PC-9 (cell line): ENCODE measurements at places on chromosomes 6 and 20. TPM values are rescaled to one million over a fixed set of nuclear protein-coding genes. Genes with fewer than 3 reads are reported as not detected.

The RIMS1 gene
- total RNA-seq: 0.10 TPM in 1 of 2 replicates, not detected in the other

The HRH3 gene
- not detected in 2 replicates for total RNA-seq

The PACSIN1 gene
- 5.0 and 6.4 TPM in 2 replicates for total RNA-seq

The BTNL2 gene
- not detected in 2 replicates for total RNA-seq

The PEDS1 gene
- 34.8 and 37.7 TPM in 2 replicates for total RNA-seq

The OR2H2 gene
- not detected in 2 replicates for total RNA-seq

The PKIB gene
- total RNA-seq: 4.8 and 7.0 TPM in 2 replicates

- no peak for DNase-seq
- H3K4me1 ChIP-seq: no peaks in the 10 kb centered on the region
- H3K36me3 ChIP-seq: no peaks in the 10 kb centered on the region
- no peak overlapping the region for H3K4me3 ChIP-seq
These were observed 99.8 kb upstream of the MLN start for GRCh38 chr6:33903579-33903978.

GRCh38 chr6:39239527-39240154 is 10.4 kb upstream of the KCNK5 start:
- H3K27ac ChIP-seq: no peak overlapping the region
- DNase-seq: no peak
- H3K4me1 ChIP-seq: no peaks in the 10 kb centered on the region
- no peaks in the 10 kb centered on the region for H3K27me3 ChIP-seq

GRCh38 chr20:7348253-7348652 is 580.8 kb downstream of the BMP2 start:
- no peaks in the 10 kb centered on the region for H3K27me3 ChIP-seq
- H3K4me3 ChIP-seq: no peak overlapping the region
- no peaks in the 10 kb centered on the region for H3K4me1 ChIP-seq
- H3K36me3 ChIP-seq: no peaks in the 10 kb centered on the region
- DNase-seq: no peak
- H3K27ac ChIP-seq: no peak overlapping the region

DNA sequence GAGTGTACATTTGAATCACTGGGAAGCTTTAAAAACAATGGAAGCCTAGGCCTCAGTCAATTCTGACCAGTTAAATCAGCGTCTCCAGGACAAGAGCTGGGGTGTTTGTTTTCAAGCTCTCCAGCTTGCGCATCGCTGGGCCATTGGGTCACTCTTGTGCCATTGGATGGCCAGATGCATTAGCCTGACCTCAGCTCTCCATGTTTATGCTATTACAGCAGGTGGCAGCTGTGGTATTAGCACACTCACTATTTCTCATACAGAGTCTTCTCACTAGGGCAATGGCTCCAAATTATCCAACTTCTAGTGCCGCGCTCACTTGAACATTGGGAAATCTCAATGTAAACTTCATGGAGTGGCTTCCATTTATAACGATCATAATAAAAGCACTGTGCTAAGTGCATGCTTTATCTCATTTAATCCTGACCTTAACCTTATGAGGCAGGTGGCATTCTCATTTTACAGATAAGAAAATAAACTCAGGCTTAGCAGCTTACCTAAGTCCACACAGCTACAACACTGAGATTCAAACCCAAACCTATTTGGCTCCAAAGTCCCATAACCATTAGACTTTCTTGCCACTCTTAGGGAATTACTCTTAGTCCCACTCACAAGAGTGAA is 108.8 kb downstream of the PPP1R14C start:
- no peak overlapping the region for H3K4me3 ChIP-seq
- H3K36me3 ChIP-seq: no peaks in the 10 kb centered on the region
- DNase-seq: no peak
- no peaks in the 10 kb centered on the region for H3K27me3 ChIP-seq
- 0 out of 2 replicates have a peak overlapping the region, but pooled peaks have one; percentile 49 for H3K27ac ChIP-seq

DNA sequence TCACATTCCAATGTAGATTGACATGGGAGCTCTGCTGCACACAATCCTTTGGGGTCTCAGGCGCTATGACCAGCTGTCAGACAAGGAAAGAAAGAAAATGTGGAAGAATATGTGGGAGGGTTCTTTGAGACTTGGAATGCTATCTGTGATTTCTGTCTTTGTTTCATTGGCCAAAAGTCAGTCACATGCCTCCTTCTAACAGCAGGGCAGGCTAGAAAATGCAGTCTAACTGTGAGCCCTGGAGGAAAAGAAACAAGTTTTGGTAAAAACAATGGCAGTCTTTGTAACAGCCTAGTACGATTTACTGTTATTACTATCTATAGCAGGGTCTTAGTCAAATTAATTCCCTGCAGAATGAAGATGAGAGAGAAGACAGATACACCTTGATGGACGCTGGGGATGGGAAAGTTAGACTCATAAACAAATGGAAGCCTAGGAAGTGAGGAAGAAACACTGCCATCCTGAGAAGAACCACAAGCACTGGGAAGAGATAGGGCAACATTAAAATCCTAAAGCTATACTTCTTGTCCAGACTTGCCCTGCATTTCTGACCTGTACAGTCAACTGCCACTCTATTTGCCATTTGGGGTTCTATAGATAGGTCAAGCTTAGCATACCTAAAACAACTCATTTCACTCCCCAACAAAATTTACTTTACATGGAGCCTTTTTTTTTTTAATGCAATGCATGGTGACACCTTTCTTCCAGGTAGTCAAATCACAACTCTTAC is 833.0 kb downstream of the KIF16B start:
- no peak for DNase-seq
- H3K27ac ChIP-seq: no peak overlapping the region
- H3K4me1 ChIP-seq: no peaks in the 10 kb centered on the region
- H3K4me3 ChIP-seq: no peak overlapping the region
- no peaks in the 10 kb centered on the region for H3K36me3 ChIP-seq

DNA sequence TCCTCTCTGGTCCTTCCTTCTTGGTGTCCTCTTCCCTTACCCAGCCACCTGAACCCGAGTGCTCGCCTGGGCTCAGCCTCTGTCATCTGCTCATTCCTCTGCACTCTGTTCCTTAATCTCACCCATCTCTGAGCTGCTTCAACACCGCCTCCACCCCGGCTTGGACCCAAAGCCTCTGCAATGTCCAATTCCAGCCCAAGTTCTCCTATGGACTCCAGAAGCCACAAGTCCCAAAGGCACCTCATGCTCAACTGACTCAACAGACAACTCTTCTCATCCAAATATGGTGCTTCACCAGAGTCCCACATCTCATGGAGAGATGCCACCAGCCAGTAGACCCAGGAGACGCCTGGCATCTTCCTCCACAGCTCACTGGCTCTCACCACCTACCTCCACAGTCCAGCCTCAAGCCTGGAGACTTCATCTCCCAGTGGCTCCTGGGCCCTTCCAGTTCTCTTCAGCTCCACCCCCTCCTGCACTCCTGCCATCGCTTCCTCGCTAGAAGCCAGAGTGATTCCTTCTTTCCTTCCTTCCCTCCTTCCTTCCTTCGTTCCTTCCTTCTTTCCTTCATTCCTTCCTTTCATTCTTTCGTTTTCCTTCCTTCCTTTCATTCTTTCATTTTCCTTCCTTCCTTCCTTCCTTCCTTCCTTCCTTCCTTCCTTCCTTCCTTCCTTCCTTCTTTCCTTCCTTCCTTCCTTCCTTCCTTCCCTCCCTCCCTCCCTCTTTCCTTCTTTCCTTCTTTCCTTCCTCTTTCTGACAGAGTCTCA is 40.9 kb upstream of the NNAT start:
- H3K4me1 ChIP-seq: no peaks in the 10 kb centered on the region
- no peak for DNase-seq
- peaks cover 96% of the 10 kb centered on the region for H3K27me3 ChIP-seq
- H3K36me3 ChIP-seq: no peaks in the 10 kb centered on the region
- no peak overlapping the region for H3K4me3 ChIP-seq

GRCh38 chr6:25013246-25013645 is 77.5 kb upstream of the RIPOR2 start:
- H3K4me1 ChIP-seq: peaks cover 58% of the 10 kb centered on the region
- DNase-seq: no peak
- H3K36me3 ChIP-seq: no peaks in the 10 kb centered on the region
- H3K27me3 ChIP-seq: no peaks in the 10 kb centered on the region
- H3K4me3 ChIP-seq: no peak overlapping the region
- H3K27ac ChIP-seq: no peak overlapping the region

DNA sequence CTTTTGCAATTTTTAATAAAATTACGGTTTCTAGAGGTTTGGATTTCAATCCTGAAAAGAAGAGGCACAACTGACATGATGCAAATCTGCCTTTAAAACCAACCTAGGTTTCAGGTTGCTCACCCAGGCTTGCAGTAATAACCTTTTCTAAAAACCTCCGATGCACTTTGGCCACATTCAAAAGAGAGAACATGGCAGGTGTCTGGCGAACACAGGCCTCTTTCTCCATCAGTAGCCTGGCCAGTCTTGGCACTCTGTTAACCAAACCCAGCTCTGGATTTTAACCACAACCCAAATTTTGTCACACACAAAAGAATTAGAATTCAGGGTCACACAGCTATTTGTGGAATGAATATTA is 55.8 kb upstream of the MAFB start:
- no peak overlapping the region for H3K27ac ChIP-seq
- H3K36me3 ChIP-seq: no peaks in the 10 kb centered on the region
- peaks cover 91% of the 10 kb centered on the region for H3K27me3 ChIP-seq
- H3K4me3 ChIP-seq: no peak overlapping the region
- DNase-seq: no peak

- H3K36me3 ChIP-seq: no peaks in the 10 kb centered on the region
- H3K27me3 ChIP-seq: peaks cover 17% of the 10 kb centered on the region
- no peaks in the 10 kb centered on the region for H3K4me1 ChIP-seq
- no peak overlapping the region for H3K4me3 ChIP-seq
These were observed 2.1 kb upstream of the COL20A1 start for GRCh38 chr20:63290677-63291472.

- no peak overlapping the region for H3K4me3 ChIP-seq
- H3K36me3 ChIP-seq: no peaks in the 10 kb centered on the region
- no peak overlapping the region for H3K27ac ChIP-seq
- H3K4me1 ChIP-seq: no peaks in the 10 kb centered on the region
- no peaks in the 10 kb centered on the region for H3K27me3 ChIP-seq
These were observed 39.2 kb downstream of the LIN28B start for GRCh38 chr6:104995989-104996617.

GRCh38 chr6:149362289-149362688 is 37.8 kb upstream of the SUMO4 start:
- no peaks in the 10 kb centered on the region for H3K27me3 ChIP-seq
- H3K27ac ChIP-seq: peak overlapping the region; percentile 46
- DNase-seq: peak; percentile 3
- peaks cover 21% of the 10 kb centered on the region for H3K4me1 ChIP-seq

DNA sequence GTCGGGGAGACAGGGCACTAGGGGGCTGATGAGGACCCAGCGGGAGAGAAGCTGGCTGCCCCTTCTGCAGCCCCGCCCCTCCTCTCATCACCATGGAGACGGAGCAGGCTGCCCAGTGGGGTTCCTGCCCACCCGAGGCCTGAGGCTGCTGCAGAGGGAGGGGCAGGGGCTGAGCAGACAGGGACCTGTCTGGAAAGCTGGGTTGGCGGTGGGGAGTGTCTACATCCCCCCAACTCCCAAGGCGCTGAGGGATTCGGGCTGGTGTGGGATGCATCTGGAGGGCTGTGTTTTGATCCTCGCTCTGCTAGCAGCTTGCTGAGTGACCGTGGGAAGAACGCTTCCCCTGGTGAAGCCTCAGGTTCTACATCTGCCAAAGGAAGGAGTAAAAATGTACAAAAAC is 1.2 kb upstream of the BPI start:
- no peak overlapping the region for H3K4me3 ChIP-seq
- peaks cover 14% of the 10 kb centered on the region for H3K4me1 ChIP-seq
- H3K27me3 ChIP-seq: 0 out of 2 replicates have a peak, but pooled peaks cover 4% of the 10 kb centered on the region
- H3K36me3 ChIP-seq: no peaks in the 10 kb centered on the region
- H3K27ac ChIP-seq: no peak overlapping the region

DNA sequence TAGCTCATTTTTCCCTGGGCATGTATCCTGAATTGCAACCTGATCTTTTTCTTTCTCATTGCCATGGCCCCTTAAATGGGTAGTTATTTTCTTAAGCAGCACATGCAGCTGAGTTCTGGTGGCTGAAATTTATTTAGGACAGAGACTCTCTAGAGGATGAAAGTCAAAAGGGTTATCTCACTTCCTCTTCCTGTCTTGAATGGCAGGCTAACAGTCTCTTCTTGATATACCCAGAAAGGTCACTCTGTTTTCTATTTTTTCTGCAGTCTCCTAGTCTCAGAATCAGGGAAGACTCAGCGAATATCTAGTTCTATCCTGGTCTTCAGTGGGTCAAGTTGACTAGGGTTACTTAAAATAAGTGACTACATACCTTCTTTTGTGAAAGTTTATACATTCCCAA is 243.3 kb downstream of the EPHA7 start:
- DNase-seq: no peak
- no peaks in the 10 kb centered on the region for H3K27me3 ChIP-seq
- no peak overlapping the region for H3K4me3 ChIP-seq
- no peaks in the 10 kb centered on the region for H3K36me3 ChIP-seq
- H3K4me1 ChIP-seq: no peaks in the 10 kb centered on the region
- H3K27ac ChIP-seq: no peak overlapping the region

- H3K36me3 ChIP-seq: no peaks in the 10 kb centered on the region
- DNase-seq: no peak
- H3K27me3 ChIP-seq: no peaks in the 10 kb centered on the region
- H3K4me1 ChIP-seq: no peaks in the 10 kb centered on the region
These were observed 81.4 kb upstream of the AHI1 start for GRCh38 chr6:135578976-135579375.

DNA sequence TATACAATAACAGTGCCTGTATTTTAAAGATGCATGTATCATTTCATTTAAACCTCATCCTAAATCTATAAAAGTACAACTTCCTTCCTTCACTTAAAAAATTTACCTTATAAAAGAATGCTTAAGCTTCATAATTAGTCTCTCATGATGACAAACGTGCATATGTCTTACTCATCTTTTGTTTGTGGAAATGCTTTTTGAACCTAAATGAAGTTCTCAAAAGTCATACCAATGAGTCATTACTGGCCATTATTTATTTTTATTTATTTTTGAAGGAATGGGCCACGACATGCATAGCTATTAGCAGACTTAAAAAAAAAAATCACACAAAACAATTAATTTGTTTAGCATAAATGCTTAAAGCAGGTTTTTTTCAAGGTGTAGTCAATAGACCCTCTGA is 3.7 kb downstream of the TFB1M start:
- no peaks in the 10 kb centered on the region for H3K27me3 ChIP-seq
- DNase-seq: no peak
- peak overlapping the region; percentile 18; the same call in 1 of the 2 replicates for H3K27ac ChIP-seq
- peaks cover 20% of the 10 kb centered on the region for H3K4me1 ChIP-seq

DNA sequence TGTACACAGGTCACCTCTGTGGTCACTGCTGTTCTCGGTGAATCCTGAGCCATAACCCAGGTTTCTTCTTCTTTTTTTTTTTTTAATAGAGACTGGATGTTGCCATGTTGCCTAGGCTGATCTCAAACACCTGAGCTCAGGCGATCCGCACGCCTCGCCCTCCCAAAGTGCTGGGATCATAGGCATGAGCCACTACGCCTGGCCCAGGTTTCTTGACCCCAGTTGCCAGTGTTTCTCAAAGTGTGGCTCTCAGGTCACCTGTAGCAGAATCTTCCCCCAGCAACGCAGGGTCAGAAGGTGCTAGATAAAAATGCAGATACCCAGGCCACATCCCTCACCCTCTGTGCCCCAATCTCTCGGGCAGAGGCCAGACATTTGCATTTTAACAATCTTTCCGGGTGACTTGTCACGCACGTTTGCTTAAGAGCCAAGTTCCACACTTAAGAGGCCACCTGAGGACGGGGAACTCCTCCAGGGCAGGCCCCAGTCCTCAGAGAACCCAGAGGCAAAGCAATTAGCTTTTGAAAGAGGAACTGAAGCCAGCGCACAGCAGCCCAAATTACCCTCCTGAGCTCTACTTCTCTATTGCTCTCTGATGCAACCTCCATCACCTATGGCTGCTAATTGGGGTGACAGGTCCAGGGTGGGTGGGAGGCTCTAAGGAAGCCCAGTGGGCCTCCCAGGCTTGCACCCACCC is 81.8 kb downstream of the NFATC2 start:
- peaks cover 26% of the 10 kb centered on the region for H3K4me1 ChIP-seq
- no peak for DNase-seq
